Peyer's patch (tissue), 4 donors: ENCODE measurements at places on chromosomes 16 and 17. TPM values are rescaled to one million over a fixed set of nuclear protein-coding genes. Genes with fewer than 3 reads are reported as not detected.
A peak's percentile ranks its signal among the peaks of the same experiment; 100 is the strongest.

UMOD gene
- not detected for total RNA-seq

GAS2L2 gene
- not detected for total RNA-seq

ABCA3 gene
- total RNA-seq: 3.2 TPM

PDILT gene
- not detected for total RNA-seq

NPIPB9 gene
- total RNA-seq: not detected

DNA sequence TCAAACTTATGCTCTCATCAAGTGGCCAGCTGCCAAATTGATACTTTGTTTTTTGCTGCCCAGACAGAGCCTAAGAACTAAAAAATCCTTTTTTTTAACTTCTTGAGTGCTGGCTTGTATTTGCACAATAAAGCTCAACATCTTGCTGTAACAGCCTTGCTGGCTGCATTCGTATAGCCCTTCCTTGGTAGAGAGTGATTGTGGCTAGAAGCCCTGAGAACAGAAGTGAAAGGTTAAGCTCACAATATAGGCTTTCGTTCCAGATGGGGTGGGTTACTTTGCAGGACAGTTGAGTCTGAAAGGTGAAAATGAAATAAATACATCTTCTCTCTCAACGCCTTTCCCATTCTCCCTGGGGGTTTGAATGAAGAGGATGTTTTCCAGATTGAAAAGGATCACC, 278.8 kb downstream of the HS3ST3B1 start:
- no peak for DNase-seq

DNA sequence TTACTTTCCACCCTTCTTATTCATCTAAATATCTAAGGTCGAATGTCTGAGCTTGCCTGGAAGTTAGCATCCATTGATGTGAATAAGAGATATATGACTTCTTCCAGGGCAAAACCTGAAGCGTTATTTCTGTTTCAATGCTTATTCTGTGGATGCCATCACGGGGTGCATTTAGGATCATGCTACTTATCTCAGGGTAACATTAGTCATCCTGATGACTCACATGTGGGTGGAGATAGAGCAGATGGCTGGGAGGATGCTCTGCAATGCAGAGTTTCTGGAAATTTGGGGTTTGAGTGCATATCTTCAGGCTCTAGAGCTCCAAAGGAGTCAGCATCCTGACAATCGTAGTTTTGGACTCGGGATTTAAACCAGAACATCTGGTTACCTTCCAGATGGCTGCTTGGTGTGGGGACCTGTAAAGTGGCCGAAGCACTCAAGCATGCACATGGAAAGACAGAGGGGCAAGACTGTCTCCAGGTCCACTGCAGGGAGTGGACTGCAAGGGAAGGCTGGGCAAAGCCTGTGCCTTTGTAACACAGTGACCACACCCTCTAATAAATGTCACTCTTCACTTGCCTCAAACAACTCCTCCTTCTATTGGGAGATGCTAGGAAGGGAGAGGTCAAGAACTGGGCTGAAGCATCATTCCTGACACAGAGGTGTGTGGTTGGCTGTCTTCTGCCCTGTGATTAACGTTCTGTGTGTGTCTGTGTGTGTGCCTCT, 175.2 kb upstream of the SALL1 start:
- DNase-seq: no peak

GRCh38 chr17:63634163-63634562, 11.9 kb downstream of the MAP3K3 start:
- DNase-seq: no peak

GRCh38 chr16:86199871-86200695, 301.1 kb downstream of the IRF8 start:
- no peak for DNase-seq

- DNase-seq: no peak
These were observed 6.6 kb downstream of the KRABD2 start for GRCh38 chr17:8369944-8370343.

DNA sequence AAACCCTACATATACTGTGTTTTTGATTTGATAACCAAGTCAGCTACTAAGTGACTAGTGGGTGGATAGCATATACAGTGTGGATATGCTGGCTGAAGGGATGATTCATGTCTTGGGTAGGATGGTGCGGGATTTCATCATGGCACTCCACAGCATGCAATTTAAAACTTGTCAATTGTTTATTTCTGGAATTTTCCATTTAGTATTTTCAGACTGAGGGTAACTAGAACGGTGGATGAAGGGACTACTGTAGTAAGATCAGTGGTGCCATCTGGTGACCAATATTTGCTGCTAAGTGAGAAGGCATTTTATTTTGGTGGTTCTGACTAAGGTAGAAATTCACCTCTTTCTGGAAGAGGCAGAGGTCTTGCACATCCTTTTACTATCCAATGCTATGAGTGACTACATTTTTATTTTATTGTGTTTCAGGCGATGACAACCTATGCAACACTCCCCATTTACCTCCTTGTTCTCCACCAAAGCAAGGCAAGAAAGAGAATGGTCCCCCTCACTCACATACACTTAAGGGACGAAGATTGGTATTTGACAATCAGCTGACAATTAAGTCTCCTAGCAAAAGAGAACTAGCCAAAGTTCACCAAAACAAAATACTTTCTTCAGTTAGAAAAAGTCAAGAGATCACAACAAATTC, 3.1 kb downstream of the CDC6 start:
- no peak for DNase-seq

GRCh38 chr17:58308173-58308984, 20.2 kb downstream of the TSPOAP1 start:
- DNase-seq: peak; percentile 43

GRCh38 chr17:61783556-61784304, 79.6 kb downstream of the BRIP1 start:
- no peak for DNase-seq

GRCh38 chr16:46732561-46732960, 15.6 kb downstream of the MYLK3 start:
- DNase-seq: no peak

GRCh38 chr16:56643080-56643778, 4.8 kb downstream of the MT1A start:
- DNase-seq: peak; percentile 73

GRCh38 chr17:63275318-63275970, 170.7 kb downstream of the CYB561 start:
- no peak for DNase-seq
